Amygdala (tissue), 56 donors: ENCODE measurements at places on chromosomes 6 and 20.

- peak; percentile 17 for DNase-seq
Observed at GRCh38 chr20:38221119-38221589, 39.4 kb downstream of the KIAA1755 start.

DNA sequence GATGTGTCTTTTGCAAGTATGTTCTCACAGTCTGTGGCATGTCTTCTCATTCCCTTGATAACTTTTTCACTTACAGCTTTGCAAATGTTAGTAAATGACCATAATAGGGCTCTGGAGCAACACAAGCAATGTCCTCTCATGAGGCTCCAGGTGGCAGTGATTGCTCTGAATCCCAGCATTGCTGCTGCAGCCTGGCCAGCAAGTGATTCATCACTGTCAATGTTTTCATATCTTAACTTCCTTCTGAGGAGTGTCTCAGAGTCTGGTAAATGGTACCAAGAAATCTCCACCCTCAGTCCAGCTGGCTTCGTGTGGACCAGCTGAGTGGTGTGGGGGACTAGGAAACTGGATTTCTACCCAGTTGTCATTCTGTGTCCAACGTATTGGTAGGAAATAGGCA, 139.6 kb downstream of the MYLK4 start:
- DNase-seq, result no peak

DNA sequence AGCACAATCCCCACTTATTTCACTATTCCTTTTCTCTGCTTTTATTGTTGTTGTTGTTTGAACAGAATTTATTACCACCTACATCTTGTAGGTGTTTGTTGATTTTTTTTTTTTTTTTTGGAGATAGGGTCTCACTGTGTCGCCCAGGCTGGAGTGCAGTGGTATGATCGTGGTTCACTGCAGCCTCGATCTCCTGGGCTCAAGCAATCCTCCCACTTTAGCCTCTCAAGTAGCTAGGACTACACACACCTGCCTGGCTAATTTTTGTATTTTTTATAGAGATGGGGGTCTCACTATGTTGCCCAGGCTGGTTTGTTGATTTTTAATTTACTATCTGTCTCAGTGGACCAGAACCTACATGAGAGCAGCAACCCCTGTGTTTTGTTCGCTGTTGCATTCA, 3.6 kb downstream of the ZSCAN12 start:
- no peak for DNase-seq

DNA sequence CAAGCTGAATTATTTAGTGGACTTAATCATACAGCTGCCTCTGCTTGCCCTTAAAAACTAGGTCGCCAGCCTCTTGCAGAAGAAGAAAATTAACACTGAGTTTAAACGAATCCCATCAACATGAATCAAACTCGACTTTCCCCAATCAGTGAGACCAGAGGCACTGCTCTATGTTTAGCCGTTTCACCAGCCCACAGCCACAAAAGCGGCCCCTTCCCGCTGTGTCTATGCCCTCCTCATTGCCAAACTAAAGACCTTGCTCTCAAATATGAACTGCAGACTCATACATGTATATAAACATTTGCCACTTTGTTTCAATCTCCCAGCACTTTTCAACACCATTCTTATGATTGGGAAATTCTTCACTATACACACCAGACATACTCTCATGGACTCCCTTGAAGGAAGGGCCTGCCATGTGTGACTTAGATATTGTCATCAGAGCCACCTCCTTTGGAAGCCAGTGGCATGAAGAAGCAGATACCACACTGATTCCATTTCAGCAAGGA, 105.8 kb upstream of the ADGRF1 start:
- DNase-seq, result no peak

GRCh38 chr20:53138454-53139262, 166.5 kb downstream of the TSHZ2 start:
- no peak for DNase-seq

DNA sequence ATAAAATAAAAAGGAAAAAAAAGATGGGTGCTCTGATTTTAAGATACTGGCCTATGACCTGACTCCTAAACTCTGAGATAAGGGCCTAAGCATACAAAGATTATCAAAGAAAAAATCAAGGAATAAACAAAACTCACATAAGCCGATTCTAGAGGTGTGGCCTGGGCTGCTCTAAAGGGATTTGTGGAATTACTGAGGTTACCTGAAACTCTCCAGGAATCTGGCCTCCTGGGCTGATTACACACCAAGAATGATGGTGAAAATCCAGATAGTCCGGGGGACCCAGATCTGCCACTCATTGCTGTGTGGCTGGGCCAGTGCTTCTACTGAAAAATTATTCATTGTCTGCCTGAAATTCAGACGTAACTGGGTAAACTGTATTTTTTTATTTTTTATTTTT, 122.7 kb upstream of the RNF24 start:
- DNase-seq, result no peak

- peak; percentile 18 for DNase-seq
Observed at GRCh38 chr20:41340327-41341055, at the start of gene LPIN3. Gene LPIN3 (plus strand): TSS chr20:41340821. CDS start chr20:41345804, 4,983 bp downstream.

- no peak for DNase-seq
Observed at GRCh38 chr6:76612954-76613353, 540.5 kb upstream of the IMPG1 start.

DNA sequence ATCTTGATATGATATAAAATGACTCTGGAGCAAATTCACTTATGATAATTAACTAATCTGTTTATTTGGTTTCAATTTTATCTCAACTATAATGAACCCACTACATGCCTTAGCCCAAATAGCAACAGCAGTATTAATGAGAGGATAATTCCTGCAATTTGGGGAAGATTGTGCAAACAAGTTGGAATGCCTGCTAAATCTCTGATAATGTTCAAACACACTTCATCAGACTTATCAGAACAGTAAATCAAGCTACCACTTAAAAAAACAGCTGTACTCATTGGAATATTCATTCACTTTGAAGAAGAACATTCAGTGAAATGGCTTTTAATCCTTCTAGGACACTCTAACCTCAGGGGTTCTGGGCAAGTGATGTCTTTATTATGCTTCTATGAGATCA, 85.4 kb downstream of the CBLN4 start:
- no peak for DNase-seq

DNA sequence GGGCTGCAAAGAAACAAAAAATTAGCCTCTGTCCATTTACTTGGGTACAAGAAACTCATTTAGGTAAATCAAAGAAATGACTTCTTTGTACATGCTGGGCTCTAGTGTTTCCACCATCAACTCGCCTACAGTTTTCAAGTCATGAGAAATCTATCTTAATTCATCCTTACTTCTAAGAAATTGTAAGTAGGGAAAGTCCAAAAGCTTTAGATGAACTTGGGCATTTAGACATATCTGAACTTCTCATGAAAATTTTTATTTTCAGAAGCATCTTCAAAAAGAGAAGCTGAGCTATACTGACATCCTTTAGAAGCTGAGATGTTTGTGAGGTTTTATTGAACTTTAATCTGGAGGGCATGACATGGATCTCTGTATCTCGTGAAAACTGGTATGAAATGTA, 117.3 kb downstream of the MYB start:
- no peak for DNase-seq

DNA sequence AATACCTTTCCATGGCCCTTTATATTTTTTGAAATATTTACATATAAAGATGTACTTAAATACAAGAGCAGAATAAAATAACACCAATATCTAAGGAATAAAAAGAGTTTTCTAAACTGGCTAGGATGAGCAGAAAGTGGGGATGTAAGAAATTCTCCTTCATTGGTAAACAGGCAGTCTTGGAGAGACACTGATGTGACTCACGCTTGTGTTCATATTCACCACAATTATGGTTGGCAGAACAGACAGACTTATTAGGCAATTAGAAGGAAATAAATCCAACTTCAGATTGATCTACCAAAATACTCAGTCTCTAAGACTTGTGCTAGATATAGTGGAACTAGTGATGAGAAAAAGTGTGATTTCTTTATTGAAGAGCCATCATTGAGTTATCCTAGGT, 463.7 kb downstream of the CDC5L start:
- no peak for DNase-seq

DNA sequence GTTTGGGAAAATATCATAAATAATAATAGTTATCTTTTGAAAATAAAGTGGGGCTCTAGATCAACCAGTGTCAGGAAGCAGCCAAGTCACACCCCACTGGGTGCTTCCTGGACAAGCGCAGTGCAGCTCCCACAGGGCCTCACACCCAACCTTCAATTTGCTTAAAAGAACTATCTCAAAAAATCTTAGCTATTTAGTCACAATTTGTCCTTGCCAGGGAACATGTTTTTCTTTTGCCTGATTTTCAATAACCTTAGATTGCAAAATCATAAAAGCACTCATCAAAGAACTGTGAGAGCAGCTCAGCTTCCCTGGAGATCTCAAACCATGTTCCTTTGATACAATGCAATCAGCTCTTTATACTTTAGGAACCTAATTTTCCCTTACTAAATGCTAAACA, 1.6 kb upstream of the NCOA7 start:
- no peak for DNase-seq

GRCh38 chr6:71262914-71263313, 25.7 kb upstream of the OGFRL1 start:
- no peak for DNase-seq

- DNase-seq, result no peak
Observed at GRCh38 chr6:84172574-84172973, 54.9 kb downstream of the CEP162 start.

GRCh38 chr6:37865504-37865903, 46.0 kb downstream of the ZFAND3 start:
- no peak for DNase-seq

DNA sequence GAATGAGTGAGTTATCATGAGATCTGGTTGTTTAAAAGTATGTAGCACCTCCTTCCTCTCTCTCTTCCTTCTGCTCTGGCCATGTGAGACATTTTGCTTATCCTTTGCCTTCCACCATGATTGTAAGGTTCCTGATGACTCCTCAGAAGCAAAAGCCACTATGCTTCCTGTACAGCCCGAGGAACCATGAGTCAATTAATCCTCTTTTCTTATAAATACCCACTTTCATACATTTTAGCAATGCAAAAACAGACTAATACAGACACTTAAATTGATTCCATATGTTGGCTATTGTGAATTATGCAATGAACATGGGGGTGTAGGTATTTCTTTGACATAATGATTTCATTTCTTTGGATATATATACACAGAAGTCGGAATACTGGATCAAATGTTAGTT, 792.8 kb upstream of the EYS start:
- no peak for DNase-seq

DNA sequence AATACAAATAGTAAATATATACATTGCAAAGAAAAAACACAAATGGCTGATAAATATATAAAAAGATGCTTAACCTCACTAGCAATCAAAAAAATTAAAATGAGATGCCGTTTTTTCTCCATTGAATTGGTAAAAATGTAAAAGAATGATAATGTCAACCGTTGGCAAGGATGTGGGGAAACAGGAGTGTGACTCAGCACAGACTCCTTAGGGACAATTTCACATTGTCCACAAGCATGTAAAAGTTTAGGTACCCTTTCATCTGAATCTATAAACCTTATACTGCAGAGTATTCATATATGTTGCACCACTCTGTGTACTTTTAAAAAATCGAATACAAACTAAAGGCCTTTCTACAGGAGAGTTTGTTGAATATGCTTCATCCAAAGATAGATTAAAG, 143.1 kb upstream of the RREB1 start:
- no peak for DNase-seq

GRCh38 chr6:142902636-142903053, 42.3 kb downstream of the HIVEP2 start:
- DNase-seq, result no peak
